ENCODE measurements at places on chromosomes 1 and 21.

DNA sequence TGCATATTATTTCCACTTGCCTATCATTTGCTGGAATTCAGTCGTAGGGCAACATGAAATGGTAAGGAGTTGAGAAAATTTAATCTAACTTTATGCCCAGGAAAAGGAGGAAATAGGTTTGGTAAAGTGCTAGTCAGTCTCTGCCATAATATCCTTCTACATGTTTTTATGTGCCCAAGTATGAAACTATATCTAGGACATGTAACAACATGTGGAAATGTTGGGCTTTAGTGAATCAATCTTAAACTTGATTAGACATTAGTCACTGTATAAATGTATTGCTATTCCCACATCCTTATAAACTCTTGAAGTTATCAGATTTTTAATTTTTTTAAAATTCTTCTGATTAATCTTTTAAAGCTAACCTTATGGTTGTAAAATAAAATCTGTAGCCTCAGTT, 204.7 kb upstream of the ZRANB2 start:
- DNase-seq = no peak

DNA sequence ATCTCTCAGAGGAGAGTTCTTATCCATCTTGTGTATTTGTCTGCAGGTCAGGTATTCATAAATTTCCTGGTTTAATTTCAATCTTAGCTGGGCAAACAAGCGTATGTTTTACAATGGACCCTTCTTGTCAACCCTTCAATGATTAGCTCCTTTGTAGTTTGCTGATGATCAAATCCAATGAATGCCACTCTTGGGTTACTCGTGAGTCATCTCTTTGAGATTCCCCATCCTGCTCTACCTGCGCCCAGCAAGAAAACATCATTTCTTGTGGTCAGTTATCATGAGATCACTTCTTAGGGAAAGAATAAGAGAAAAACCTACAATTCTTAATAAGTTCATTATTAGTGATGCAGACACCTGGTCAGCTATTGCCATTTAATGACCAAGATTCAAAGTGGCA, 572.3 kb upstream of the PKN2 start:
- DNase-seq = no peak

GRCh38 chr21:26965040-26965906, 1.6 kb downstream of the ADAMTS5 start:
- no peak for DNase-seq

- peak; percentile 25 for DNase-seq
Measured at GRCh38 chr1:162822391-162823200, 32.1 kb downstream of the HSD17B7 start.

- DNase-seq = no peak
Measured at GRCh38 chr1:233295975-233296322, 424 bp upstream of the PCNX2 start.

- DNase-seq = no peak
Measured at GRCh38 chr1:24939040-24939674, 9.1 kb upstream of the RUNX3 start.

- DNase-seq = no peak
Measured at GRCh38 chr1:113684153-113684541, 75.1 kb downstream of the PHTF1 start.

Data from A549 (cell line).